ENCODE measurements at places on chromosomes 6 and 20. TPM values are rescaled to one million over a fixed set of nuclear protein-coding genes. Genes with fewer than 3 reads are reported as not detected.

- H3K27me3 ChIP-seq: no peaks in the 10 kb centered on the region
- no peak overlapping the region for H3K27ac ChIP-seq
- no peak overlapping the region for H3K4me3 ChIP-seq
- DNase-seq: no peak
These were observed 64.4 kb upstream of the DUSP22 start for GRCh38 chr6:227812-228338.

DNA sequence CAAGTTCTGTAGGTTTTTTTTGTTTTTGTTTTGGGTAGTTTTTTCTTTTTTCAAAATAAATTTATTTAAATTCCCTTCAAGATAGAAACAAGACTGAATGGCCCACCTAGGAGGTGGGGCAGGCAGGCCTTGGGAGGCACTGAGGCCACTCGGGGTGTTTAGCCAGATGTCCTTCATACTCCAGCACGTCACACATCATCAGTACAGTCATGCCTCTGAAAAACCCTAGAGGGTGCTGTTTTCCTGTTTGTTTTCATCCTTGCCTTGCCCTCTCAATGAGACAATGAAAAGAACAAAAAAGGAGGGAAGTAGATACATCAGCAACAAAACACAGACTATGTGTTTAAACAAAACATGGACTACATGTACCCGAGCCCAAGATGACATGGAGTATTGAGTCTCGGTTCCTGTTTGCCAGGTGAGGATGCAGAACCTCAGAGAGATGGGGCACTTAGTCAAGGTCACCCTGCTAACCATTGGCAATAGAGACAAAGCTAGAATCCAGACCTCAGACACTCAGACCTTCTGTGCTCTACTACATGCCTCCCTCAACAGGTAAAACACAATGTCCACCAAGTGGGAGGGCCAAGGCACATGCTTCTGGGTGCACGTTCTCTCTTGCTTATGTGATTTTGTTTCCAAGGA, 26.8 kb upstream of the CLIC5 start:
- DNase-seq: peak; percentile 34
- no peak overlapping the region for H3K4me3 ChIP-seq
- no peaks in the 10 kb centered on the region for H3K36me3 ChIP-seq
- H3K27me3 ChIP-seq: no peaks in the 10 kb centered on the region

GRCh38 chr6:150146436-150146835, 3.6 kb downstream of the PPP1R14C start:
- no peaks in the 10 kb centered on the region for H3K4me1 ChIP-seq
- H3K27me3 ChIP-seq: peaks cover 23% of the 10 kb centered on the region
- DNase-seq: no peak
- H3K27ac ChIP-seq: no peak overlapping the region
- H3K4me3 ChIP-seq: no peak overlapping the region

Gene OOEP
- total RNA-seq: not detected

Gene FAM110A
- 1.3 TPM for total RNA-seq

Gene MUC21
- total RNA-seq: not detected

Gene ZFP57
- total RNA-seq: not detected

Gene EDN3
- total RNA-seq: not detected

Measured in fibroblast of lung (primary cell).